Thoracic aorta (tissue), 2 donors: ENCODE measurements at places on chromosomes 13 and 19.

DNA sequence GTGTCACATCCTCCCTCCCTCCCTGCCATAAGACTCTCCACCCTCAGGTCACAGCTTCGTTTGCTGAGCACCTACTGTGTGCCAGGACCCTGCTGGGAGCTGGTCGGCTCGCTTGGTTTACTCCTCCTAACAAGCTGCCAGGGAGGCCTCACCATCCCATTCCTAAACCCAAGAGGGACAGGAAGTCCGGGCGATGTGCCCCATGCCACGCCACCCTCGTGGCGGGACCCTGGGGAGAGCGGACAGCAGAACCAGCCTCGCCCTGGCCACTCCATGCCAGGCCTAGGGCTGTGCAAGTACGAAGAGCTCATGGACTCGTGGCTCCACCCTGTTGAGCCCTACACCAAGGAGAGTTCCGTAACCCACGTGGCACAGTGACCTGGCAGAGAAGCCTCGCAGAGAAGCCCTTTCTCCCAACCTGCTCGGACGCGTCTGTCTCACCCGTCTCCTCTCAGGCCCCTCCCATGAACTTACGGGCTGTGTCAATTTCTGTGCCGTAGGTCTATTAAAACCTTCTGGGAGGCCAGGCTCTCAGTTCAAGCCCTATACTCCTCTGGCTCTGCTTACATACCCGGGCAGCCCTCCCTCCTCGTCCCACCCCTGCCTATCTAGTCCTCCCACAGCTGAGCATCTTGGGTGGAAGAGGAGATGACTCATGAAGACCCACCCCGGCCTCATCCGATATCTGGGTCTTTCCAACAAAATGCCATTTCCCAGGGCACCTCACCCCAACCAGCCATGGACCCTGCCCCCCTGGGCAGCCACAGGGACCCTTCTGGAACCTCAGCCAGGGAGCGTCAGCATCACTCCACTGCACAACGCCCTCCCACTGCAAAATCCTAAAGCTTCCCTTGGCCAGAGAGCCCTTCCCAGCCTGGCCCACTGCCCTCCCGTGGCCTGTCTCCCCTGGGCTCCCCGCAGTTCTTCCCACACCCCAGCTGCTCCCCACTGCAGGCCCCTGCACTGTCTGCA lies 2.6 kb downstream of the UBXN6 start:
- no peak for DNase-seq

GRCh38 chr19:20171285-20171684 lies 4.3 kb downstream of the ZNF486 start:
- no peak for DNase-seq

- no peak for DNase-seq
Observed at GRCh38 chr13:34338102-34338501, 520.2 kb downstream of the RFC3 start.

DNA sequence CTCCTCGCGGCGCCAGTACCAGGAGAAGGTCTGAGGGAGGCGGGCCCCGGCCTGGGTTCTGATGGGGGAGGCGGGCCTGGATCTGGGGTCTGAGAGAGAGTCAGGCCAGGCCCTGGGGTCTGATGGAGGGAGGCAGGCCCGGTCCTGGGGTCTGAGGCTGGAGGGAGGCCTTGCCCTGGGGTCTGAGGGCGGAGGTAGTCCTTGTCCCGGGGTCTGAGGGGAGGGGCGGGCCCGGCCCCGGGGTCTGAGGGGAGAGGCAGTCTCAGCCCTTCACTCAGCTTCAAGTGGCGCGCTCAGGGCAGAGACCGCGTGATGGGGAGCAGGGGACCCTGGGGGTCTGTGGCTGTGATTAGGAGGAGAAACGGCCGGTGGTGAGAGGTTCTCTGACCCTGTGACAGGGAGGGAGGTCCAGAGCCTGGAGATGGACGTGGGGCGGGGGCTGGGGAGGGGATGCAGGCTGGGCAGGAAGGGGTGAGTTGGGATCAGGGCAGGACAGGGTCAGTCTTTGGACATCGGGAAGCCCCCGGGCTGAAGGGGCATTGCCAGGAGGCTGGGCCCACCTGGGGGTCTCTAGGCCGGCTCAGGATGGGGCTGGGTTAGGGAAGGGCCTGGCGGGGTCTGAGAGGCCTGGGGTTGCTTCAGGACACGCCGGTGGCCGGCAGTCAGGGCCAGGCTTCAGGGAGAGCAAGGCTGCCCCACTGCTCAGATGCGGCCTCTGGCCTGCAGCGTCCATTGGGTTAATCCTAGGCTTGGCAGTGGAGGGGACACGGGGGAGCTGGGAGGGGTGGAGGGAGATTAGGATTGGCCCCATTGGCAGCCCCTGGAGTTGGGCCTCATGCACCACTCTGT lies 18.7 kb downstream of the HCN2 start:
- DNase-seq: no peak

GRCh38 chr19:44608391-44608821 lies 5.0 kb upstream of the IGSF23 start:
- no peak for DNase-seq

DNA sequence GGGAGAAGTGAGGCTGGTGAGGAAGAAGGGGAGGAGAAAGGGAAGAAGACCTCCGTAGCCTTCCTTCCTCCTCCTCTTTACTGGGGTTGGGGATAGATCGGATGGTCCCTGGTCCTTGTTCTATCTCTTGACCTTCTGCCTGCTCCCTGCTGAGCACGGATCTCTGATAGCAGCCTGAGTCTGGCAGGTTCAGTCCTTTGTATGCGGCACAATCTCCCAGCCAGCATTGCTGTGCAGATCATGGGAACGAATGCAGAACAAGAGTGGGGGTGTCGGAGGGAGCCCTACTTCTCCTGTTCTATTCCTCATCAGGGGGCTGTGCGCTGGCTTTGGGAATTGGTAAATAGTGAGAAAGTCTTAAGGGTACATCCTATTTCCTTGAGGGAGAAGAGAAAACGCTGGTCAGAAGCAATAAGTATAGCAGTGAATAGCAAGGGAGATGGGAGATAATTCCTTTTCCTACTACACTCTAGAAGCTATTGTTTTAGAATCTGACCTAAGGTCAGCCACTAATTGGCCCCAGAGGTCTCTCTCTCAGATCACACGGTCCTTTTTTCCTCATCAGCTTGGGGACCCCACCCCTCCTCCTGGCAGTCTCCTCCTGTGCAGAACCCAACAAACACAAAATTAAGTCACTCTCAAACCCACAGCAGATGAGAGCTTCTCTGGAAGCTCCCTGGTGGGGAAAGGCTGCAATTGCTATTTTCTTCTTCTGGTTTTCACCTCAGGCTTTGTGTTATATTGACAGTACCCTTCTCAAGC lies 41.0 kb downstream of the KL start:
- no peak for DNase-seq

GRCh38 chr19:19181488-19181998 lies 10.4 kb downstream of the BORCS8 start:
- DNase-seq: no peak

GRCh38 chr13:110116072-110116487 lies 190.9 kb downstream of the COL4A1 start:
- no peak for DNase-seq

DNA sequence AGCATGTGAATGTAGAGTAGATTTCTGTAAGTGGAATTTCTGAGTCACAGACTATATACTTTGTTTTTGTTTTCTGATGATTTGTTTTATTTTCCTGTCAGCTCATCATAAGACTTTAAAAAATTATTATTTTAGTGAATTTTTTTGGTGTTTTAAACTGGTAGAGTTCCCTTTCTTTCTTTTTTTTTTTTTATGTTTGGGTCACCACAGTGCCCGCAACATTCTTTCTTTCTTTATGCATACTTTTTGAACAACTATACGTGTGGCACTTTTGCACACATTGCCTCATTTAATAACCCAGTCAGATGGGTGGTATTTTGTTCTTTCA lies 46.0 kb downstream of the WDFY2 start:
- DNase-seq: no peak

- no peak for DNase-seq
Observed at GRCh38 chr19:32808236-32808635, 61.3 kb downstream of the SLC7A9 start.
